ENCODE measurements at places on chromosomes 6 and 20.
A peak's percentile ranks its signal among the peaks of the same experiment; 100 is the strongest.

DNA sequence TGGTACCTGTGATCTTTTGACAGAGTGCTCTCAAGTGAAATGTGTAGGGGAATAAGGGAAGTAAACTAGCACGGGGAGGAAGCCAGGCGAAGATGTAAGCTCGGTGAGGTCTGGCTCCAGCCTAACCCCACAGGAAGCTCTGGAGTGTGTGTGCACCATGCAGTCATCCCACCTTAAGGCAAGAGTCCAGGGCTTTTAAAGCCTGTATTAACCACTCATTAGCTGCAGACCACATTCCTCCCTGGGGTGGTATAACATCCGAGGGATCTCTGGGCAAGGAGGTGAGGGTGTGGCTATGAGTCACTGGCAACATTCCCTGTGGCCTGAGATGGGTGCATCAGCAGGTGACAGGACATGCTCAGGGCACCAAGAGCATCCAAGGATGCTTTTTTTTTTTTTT is 12.5 kb upstream of the RANBP9 start:
- H3K27me3 ChIP-seq: no peaks in the 10 kb centered on the region
- DNase-seq: no peak
- no peaks in the 10 kb centered on the region for H3K4me1 ChIP-seq
- H3K27ac ChIP-seq: no peak overlapping the region

DNA sequence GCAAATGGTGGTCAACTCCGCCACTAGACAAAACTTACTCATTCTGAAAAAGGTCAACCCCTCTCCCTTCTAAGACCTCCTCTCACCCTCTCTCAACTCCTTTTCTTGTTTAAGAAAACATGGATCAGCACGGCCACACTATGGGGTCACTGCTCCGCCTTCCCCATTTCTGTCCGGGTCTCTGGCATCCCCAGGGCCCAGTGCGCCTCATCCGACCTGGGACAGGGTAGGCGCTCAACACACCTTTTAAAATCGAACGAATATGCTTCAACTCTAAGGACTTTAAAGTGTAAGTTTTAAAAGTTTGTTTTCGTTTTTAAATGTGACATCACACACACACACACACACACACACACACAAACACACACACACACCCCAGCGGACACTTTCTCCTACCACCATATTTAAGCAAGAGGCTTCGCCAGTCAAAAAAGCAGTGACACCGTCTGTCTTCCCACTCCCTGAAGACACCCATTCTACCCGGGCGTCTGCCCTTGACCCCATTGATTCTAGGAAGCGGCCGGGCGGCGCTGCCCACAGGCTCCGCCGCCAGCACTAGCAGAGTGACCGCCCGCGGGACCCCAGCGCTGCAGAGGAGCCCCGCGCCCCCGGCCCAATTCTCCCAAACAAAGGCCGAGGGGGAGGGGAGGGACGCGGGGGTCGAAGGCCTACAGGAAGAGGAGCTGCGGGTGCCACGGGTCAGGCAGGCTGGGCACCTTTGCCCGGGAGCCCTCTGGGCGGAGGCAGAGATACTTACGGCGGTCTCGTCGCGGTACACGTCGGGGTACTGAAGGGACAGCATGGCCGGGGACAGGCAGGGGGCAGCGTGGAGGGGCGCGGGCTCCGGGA is 568 bp downstream of the PREP start:
- DNase-seq: peak; percentile 19
- no peak overlapping the region for H3K27ac ChIP-seq
- H3K4me3 ChIP-seq: peak overlapping the region; percentile 82
- peaks cover 53% of the 10 kb centered on the region for H3K4me1 ChIP-seq
- H3K27me3 ChIP-seq: peaks cover 4% of the 10 kb centered on the region
- H3K36me3 ChIP-seq: no peaks in the 10 kb centered on the region

DNA sequence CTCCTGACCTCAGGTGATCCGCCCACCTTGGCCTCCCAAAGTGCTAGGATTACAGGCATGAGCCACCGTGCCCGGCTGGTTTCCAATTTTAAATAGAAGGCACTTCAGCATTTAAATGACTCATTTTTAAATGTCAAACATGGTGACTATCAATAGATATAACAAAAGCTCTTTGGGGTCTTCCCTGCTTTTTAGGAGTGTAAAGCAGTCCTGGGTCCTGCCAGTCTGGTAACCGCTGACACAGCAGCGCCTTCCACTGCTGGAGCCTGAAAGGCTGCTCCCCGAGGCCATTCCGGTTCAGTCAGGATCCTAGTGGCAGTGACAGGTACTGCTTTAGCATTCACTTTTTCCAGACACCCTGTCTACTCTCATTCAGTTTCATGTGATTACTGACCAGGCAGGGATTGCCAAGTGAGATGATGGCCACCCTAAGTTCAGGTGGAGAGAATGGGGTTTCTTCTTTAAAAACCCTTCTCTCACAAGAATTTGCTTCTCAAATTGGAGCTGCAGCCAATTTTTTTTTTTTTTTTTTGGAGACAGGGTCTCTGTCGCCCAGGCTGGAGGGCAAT is 5.1 kb downstream of the DIDO1 start:
- peak overlapping the region; percentile 45 for H3K4me3 ChIP-seq
- H3K36me3 ChIP-seq: no peaks in the 10 kb centered on the region
- peaks cover 80% of the 10 kb centered on the region for H3K4me1 ChIP-seq
- H3K27me3 ChIP-seq: no peaks in the 10 kb centered on the region

GRCh38 chr6:40848038-40848437 is 191.0 kb downstream of the UNC5CL start:
- DNase-seq: no peak
- no peak overlapping the region for H3K4me3 ChIP-seq
- H3K27me3 ChIP-seq: no peaks in the 10 kb centered on the region
- no peaks in the 10 kb centered on the region for H3K36me3 ChIP-seq

Measured in WTC11 (cell line).